HS-5 (cell line): ENCODE measurements at places on chromosomes 1 and 21.

DNA sequence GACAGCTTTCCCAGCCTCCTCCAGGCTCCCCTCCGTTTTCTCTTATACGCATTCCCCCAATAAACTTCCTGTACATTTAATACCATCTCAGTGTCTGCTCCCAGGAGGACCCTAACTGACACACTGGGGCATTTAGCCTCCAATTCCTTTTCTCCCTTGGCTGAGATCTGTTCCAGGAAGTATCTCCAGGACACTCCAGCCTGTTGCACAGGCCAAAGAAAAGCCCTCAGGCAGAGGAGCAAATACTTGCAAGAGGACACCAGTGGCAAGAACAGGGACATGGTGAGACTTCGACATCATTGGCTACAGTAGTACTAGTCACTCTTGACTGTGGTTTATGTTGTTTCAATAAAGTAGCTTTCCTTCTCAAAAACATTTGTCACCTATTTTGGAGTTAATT lies 4.7 kb upstream of the SYNJ1 start:
- DNase-seq = no peak

DNA sequence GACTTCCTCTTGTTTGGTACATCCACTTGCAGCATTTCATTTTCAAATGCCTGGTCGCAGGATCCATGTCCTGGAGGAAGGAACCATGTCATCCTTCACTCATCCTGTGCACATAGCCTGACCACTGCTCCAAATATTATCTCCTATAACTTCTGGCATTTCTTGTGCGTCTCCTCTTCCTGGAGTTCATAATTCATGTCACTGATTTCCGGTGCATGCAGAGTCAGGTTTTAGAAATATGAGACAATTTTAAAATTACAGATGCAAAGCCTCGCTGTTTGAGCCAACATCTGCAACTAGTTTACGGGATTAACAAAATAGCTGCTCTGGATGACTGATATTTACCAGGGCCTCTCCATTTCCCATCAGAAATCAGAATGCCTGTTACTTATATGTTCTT lies 268.1 kb downstream of the DNM3 start:
- DNase-seq = no peak

DNA sequence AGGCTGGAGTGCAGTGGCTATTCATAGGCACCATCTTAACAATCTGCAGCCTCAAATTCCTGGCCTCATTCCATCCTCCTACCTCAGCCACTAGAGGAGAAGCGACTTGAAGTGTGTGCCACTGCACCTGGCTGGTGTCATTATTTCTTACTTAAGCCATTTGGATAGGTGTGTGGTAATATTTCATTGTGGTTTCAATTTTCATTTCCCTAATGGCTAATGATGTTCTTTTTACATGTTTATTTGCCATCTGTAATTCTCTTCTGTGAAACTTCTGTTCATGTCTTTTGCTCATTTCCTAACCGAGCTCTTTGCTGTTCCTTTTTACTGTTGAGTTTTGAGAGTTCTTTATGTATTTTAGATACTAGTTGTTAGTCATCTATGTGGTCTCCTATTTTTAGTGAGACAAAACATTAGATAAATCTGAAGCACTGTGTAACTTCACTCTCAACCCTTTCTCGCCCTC lies 66.8 kb downstream of the SLC27A3 start:
- DNase-seq = no peak

GRCh38 chr1:47890779-47891178 lies 106.4 kb downstream of the TRABD2B start:
- no peak for DNase-seq
